ENCODE measurements at places on chromosomes 13 and 19. TPM values are rescaled to one million over a fixed set of nuclear protein-coding genes. Genes with fewer than 3 reads are reported as not detected.

DNA sequence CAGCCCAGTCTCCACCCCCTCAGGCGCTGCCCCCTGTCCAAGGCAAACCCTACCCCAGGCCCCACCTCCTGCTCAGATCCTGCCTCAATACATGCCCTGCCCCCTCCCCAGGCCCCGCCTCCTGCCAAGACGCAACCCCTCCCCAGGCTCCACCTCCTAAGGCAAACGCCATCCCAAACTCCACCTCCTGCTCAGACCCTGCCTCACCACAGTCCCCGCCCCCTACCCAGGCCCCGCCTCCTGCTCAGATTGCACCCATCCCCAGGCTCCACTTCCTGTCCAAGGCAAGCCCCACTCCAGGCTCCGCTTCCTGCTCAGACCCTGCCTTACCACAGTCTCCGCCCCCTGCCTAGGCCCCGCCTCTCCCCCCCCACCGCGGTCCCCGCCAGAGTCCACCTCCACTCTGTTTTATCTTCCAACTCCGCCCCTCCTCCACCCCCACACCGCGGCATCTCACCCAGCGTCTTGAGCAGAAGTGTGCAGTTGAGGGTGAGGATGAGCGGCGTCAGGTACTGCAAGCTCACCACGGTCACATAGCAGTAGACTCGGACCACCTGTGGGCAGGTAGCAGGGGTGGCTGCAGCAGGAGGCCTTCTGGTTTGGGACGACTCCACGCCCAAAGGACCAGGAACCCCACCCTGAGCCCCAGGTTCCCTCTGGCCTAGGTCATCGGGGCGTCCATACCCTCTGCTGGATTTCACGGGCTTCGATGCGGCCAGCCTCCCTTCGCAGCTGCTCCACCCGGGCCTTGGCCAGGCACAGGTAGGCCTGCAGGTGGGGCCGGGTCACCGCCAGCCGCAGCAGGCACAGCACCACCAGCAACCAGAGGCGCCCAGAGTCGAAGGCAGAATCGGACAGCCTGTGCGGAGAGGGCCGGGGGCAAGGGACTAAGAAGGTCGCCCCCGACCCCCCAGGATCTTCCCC lies 17.7 kb downstream of the TMEM161A start:
- no peak for DNase-seq

DNA sequence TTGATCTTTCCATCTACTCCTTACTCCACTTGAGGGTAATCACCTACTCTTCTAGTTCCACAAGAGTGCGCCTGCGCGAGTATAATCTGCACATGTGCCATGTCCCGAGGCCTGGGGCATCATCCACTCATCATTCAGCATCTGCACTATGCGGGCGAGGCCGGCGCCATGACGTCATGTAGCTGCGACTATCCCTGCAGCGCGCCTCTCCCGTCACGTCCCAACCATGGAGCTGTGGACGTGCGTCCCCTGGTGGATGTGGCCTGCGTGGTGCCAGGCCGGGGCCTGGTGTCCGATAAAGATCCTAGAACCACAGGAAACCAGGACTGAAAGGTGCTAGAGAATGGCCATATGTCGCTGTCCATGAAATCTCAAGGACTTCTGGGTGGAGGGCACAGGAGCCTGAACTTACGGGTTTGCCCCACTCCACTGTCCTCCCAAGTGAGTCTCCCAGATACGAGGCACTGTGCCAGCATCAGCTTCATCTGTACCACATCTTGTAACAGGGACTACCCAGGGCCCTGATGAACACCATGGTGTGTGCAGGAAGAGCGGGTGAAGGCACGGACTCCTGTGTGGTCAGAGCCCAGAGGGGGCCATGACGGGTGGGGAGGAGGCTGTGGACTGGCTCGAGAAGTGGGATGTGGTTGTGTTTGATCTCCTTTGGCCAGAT lies 2.7 kb upstream of the KLK2 start:
- no peak for DNase-seq

DNA sequence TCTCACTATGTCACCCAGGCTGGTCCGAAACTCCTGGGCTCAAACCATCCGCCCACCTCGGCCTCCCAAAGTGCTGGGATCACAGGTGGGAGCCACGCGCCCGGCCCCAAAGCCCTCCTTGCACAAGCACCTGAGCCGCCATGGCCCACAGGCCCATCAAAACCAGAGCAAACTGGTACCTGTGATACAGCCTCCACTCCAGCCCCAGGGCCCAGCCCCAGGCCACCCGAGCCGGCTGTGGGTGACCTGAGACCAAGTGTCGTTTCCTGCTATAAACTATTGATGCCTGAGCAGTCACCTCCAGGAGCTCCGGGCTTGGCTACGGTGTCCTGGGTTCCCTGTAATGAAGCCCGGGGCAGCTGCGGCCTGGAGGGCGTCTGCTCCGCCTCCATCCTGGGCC lies 9.7 kb upstream of the PTBP1 start:
- no peak for DNase-seq

OR4F17 gene
- total RNA-seq: not detected

DNA sequence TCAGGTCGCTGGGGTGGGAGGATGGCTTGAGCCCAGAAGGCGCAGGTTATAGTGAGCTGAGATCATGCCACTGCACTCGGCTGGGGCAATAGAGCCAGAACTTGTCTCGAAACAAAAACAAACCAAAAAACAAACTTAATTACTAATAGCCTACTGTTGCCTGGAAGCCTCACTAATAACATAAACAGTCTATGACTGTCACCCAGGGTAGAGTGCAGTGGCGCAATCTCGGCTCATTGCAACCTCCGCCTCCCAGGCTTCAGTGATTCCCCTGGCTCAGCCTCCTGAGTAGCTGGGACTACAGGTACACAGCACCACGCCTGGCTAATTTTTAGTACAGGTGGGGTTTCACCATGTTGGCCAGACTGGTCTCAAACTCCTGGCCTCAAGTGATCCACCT lies 18.0 kb downstream of the CATSPERD start:
- DNase-seq: no peak

Measured in CD4-positive, alpha-beta T cell (primary cell).